ENCODE measurements at places on chromosomes 3 and 15.

GRCh38 chr3:11549580-11550140 is 94.1 kb downstream of the VGLL4 start:
- no peak for DNase-seq

- DNase-seq, result peak; percentile 28
These were observed 5.6 kb upstream of the MAGEF1 start for GRCh38 chr3:184717399-184717983.

DNA sequence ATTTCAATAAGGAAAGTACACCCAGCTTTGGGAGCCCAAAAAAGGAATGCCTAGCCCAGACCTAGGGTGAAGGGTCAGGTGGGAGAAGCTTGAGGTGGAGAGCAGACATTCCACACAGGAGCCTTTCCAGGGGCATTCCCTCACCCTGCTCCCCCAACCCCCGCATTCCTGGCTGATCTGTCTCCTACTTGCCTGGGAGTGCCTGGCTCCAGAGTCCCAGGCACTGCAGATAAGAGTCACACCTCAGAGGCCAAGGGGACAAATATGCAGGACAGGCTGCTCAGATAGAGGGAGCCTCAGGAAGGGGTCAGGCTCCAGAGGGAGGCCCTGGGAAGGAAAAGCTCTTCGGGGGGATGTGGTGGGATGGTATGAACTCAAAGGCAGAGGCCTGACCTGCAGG is 20.8 kb upstream of the HCN4 start:
- DNase-seq, result no peak

- DNase-seq, result no peak
These were observed 120.1 kb downstream of the ADAMTS17 start for GRCh38 chr15:100221471-100222348.

DNA sequence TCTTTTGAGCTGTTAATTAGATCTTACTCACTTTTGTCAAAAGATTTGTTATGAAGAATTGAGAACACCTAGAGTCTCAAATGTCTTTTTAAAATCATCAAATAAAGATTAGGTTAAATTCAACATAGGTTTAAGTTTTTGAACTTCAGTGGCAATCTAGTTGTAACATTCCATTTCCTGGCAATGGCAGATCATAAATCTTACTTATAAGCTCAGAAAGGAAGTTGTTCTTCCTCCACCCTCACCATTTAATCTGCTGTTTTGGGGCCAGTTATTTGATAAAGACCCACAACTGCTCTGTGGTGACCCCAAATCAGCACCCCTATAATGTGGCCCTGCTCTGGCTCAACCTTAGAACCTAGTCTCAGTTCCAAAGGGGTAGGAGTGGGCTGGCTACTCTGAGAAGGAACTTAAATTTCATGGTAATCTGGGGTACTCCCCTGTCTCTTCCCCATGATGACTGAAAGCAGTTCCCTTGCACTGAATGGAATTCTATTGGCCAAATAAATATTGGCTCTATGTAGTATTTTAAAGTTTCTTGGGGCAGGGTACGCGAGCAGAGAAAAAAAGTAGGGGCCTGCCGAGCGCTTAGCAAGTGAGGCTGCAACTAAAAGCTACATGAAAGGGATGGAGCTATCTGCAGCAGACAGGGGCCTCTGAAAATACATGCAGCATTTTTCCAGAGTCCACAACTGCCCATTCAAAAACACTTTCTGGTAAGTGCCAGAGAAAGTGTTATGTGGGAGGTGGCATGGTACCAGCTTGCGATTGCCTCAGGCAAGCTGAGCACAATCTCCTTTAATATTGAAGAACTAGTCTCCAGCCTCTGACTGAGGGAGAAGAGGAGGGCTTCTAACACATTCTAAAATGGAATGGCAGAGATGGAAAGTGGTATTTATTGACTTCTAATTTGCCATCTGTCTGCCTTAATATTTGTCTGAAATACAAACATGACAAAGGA is 103.6 kb upstream of the RASGRP1 start:
- no peak for DNase-seq

DNA sequence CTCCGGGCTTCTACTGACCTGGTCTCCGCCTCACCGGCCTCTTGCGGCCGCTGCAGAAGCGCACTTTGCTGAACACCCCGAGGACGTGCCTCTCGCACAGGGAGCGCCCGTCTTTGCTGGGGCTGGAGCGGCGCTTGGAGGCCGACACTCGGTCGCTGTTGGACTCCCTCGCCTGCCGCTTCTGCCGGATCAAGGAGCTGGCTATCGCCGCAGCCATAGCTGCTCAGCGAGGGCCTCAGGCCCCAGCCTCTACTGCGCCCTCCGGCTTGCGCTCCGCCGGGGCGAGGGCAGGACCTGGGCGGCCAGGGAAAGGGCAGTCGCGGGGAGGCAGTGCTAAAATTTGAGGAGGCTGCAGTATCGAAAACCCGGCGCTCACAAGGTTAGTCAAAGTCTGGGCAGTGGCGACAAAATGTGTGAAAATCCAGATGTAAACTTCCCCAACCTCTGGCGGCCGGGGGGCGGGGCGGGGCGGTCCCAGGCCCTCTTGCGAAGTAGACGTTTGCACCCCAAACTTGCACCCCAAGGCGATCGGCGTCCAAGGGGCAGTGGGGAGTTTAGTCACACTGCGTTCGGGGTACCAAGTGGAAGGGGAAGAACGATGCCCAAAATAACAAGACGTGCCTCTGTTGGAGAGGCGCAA is 319.2 kb downstream of the FGF12 start:
- DNase-seq, result no peak

GRCh38 chr3:9302425-9303181 is 53.2 kb upstream of the SRGAP3 start:
- DNase-seq, result peak; percentile 79

- DNase-seq, result no peak
These were observed 12.0 kb upstream of the ACAD9 start for GRCh38 chr3:128867200-128868125.

DNA sequence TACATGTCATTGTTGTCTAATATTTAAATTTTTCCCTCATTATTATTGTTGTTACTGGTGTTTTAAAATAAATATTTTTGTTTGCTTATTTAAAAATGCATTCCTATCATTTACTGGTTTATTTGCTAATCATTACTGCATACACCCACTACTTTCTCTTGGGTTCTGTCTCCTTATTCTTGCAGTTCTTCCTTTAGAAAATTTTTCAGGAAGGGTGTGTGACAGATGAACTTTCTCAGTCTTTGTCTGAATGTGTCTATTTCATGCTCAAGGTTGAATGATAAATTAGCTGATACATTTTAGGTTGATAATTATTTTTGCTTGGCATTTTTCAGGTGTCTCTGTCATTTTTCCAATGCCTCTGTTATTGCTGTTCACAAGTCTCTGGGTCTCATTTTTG is 7.4 kb downstream of the AQP9 start:
- DNase-seq, result no peak

DNA sequence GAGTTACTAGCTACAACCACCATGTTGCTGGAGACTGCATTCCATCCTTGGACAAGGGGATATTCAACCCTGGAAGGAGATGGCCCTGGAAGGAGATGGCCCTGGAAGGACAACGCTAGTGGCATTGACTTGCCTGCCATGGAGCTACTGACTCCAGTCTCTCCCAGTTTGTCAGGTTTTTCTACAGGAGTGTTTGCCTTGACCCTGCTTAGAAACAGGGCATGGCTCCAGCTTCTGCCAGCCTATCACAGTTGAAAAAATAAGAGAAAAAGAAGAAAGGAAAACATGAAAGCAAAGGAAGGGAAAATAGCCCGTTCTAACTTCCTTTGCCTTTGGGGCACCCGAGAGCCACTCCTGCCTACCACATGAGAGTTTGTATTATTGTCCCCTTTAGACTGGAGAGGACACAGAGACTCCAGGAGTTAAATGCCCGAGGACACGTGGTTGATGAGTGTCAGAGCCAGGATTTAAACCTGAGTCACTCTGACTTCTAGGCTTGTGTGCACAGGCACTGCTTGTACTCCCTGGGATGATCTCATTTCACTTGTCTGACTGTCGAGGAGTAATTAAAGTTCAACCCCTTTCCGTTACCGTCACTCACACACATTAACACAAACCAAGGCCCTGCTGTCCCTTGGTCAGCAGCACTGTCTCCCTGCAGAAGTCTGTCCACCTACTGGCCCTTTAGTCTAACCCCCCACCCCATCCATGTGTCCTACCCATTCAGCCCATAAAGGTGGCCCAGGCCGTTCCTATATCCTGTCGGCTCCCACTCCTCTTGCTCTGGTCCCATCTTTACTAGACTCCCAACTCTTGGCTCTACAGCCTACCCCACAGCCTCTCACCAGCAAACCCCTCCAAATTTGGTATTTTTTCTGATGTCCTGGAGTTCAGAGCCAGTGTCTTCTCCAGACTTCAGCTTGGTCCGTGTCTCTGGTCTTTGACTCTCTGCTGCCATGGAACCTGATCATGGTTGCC is 46.1 kb downstream of the C2CD4A start:
- no peak for DNase-seq

DNA sequence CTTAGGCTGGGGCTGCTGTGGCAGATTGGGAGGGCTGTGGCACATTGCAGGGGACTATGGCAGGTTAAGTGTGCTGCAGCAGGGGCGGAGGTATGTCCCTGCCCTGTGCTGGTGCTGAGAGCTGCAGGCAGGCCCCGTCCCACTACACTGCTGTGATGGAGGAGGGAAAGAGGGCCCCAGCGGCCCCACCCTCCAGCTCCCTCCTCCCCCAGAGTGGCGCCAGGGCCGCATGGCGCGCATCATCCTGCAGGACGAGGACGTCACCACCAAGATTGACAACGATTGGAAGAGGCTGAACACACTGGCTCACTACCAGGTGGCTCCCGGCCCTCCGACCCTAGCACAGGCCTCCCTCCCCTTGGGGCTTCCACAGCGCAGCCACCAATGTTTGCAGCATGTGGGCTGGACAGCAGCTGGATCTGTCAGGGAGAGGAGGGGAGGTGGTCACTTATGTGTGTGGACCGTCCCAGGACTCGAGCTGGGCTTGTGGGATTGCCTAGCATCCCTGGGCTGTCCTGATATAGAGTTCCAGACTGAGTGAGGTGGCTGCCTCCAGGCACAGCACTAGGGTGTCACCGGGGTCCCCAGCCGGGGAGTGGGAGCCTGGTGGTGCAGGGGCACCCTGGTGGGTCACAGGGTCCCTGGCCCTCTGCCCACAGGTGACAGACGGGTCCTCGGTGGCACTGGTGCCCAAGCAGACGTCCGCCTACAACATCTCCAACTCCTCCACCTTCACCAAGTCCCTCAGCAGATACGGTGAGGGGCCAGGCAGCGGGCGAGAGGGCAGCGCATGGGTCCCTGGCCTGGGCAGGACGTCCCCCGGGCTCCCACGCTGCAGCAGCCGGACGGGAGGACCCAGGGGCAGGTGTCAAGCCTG is 46.1 kb downstream of the PLXNA1 start:
- no peak for DNase-seq

DNA sequence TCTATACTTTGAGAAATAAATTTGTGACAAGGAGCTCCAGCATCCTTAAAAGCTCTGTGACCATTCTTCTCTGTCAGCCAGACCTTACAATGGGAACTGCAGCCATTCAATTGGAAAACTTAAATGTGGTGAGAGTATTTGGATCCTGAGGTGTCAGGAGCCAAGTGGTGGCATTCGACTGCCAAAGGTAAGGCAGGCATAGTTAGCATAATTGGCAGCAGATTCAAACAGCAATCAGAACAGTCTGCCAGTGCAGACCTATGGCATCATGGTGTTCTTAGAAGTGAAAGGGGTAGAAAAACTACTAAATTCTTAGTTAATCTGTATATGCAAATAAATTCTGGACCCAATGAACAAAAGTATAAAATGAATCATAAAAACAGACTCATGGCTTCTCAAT is 18.2 kb upstream of the FNDC3B start:
- DNase-seq, result no peak

- no peak for DNase-seq
These were observed 201.9 kb downstream of the TNIK start for GRCh38 chr3:171258316-171258715.

DNA sequence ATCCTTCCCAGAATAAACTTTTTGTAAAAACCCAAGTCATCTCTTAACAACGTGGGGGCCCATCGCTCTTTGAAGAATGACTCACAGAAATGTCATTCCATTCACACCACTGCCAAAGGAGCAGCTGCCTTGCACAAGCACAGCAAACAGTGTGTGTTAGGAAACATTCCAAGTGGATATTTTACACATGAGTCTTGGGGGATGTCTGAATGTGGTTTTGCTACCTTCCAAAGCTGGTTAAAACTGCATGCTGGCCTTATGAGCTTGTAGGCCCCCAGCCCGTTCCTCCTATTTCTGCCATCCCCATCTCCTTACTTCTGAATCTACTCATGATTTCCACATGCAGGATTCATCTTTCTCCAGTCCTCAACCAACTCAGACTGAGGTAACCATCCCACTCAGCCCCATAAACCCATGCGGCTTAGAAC is 130.8 kb downstream of the CPNE4 start:
- DNase-seq, result no peak

DNA sequence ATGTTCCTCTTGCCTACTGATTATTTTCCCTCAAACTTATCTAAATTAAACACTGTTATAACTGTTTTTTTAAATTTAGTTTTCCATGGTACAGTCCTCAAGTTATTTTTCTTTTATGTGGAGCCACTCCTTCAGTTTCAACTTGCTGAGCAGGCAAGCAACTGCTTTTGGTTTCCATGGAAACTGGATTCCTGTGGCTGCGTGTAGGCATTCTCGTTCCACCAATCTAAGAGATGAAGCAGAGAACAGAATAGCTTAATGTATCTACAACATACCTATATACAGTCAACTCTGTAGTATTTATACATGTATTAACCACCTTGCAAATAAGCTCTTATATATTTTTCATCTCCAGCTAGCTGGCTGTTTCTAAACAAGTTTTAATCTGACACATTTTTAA is 25.8 kb upstream of the ANXA2 start:
- DNase-seq, result no peak

GRCh38 chr15:79602731-79603130 is 170.6 kb downstream of the MINAR1 start:
- DNase-seq, result no peak

DNA sequence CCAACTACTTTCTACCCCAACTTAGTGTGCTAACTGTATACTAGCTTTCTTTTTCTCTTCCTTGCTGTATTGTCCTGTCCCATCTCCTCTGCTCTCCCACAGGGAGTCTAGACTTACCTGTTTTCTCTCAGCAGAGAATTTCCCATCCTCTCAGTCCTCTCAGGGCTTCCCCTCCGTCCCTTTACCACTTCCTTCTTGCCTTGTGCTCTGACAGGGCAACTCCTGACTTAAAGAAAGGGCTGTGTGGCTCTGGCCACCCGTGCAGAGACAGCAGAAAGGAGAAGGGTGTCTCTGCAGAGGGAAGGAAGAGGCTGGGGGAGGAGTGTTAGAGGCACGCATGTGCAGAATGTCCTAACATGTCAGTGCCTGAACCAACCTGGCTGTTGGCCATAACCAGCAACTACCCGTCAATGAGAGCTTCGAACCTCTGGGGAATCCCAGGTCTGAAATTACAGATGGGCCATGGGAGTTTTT is at the start of gene GCSAM:
Gene GCSAM (minus strand): TSS at position 274 of the 474 bp plus-strand sequence. CDS start 128 bp downstream, at position 146.
- DNase-seq, result peak; percentile 79

- no peak for DNase-seq
These were observed 1075.6 kb downstream of the FHIT start for GRCh38 chr3:60175680-60176079.
